Stimulated activated CD4-positive, alpha-beta T cell treated with anti-CD3 and anti-CD28 coated beads, Interleukin-2, amount 100 ng/mL, for 48 hours (primary cell): ENCODE measurements at places on chromosomes 2 and 18.
A peak's percentile ranks its signal among the peaks of the same experiment; 100 is the strongest.

DNA sequence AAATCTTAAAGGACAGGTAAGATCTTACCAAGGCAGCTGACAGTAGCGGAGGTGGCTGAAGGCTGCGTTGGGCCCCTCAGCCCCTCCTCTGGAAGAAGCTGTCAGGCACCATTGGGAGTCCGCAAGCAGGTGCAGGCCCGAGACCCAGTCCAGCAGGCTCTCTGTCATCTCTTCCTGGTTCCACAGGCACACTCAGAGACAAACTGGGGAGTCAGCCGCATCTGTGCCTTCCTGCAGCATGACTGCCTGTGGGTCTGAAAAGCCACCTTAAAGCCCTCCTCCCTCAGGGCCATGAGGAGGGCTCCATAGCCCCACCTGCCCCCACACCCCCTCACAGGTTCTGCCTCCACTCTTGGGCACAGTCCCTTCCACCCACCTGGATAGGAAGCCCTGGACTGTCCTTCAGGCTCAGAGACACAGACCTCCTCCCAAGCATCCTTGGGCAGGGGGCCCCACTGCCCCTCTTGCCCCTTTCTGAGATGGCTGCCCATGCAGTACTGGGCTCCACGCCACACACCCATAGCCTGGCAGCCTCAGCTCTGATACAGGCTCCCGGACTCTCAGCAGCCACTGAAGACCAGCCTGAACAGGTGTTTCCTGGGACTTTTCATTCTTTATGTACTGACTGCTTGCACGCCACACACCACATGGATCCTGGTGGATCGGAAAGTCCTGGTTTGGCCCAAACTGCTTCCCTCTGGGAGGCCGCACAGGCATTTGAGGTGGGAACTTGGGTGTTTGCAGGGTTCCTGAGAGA is 239.8 kb downstream of the SEPTIN10 start:
- DNase-seq = no peak

GRCh38 chr2:208072250-208072892 is 47.0 kb upstream of the PLEKHM3 start:
- peak; percentile 52 for DNase-seq

DNA sequence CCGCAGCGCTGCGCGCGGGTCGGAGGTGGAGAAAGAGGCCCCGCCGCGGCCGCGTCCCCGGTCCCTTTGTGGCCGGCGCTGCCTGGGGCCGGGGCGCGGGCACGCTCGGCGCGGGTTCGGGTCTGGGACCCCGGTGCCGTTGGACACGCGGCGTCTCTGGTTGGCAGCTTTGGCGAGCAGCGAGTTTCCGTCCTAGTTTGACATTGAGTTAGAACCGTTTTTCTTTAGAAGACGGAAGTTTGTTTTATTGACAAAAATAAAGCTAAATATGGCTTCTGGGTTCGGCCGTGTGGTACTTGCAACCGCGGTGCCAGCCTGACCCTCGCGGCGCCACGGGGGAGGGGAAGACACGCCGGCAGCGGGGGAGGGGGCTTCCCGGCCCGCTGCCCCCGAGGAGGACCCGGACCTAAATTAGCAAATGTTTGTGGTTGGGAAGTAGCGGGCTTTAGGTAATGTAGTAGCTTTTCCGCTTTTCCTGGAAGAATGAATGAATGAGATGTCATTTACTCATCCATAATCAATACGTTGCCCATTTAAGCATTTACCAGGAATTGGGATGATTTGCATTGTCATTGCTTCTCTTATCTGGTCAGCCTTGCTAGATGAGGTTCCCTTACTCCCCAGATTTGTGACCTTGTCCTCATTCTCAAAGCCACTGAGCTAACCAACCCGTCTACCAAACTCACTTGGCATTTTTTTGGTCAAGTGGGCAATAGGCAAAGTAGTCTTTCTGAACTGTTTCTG is 530 bp downstream of the GALNT1 start:
- DNase-seq = no peak

- DNase-seq = no peak
These were observed 162.6 kb downstream of the GFPT1 start for GRCh38 chr2:69224512-69224837.

- DNase-seq = no peak
These were observed 347.8 kb upstream of the GULP1 start for GRCh38 chr2:187943772-187944369.

DNA sequence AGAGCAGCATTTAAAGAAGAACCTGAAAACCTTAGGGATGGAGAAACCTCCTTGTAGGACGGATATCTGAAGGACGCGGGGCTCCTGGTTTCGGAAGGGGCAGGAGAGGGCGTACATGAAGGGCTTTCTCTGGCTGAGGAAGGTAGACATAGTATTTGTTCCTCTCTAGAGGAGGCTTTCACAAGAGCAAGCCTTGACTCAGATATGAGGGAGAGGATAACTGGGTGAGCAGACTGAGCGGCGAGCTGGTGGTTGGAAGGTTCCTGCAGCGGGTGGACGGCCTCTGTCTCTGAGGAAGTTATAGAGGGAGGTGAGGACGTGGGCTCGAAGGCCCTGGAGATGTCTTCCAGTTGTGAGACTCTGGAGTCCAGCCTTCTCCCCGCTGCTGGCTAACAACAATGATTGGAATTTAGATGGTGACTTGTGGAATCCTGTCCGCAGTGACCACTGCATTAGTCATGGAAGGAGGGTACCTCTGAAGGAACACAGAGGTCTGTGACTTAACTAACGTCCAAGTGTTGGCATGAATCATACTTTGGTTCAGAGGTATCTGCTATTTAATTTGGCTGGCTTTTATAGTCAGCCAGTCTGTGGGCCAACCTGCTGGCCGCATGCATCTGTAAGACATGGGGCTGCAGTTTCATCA is 80.9 kb downstream of the ASAP2 start:
- DNase-seq = no peak

DNA sequence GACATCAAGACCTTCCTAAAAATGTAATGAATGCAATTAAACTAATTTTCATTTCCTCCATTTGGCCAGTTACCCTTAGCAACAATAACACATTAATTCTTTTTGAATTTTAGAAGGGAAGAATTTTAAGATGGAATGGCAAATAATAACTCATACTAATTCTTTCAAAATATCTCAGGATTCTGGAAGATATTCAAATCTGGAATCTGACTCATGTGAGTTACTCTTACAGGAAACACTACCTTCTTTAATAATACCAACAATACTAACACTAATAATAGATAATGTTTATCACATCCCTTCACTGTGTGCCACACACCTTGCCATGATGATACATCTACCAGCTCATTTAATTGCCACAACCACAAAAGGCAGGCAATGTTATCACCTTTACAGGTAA is 46.4 kb downstream of the ZNF521 start:
- no peak for DNase-seq

- DNase-seq = no peak
These were observed 5.3 kb downstream of the BCL2 start for GRCh38 chr18:63314062-63314790.

- no peak for DNase-seq
These were observed 6.8 kb downstream of the MAL start for GRCh38 chr2:95032341-95032740.

GRCh38 chr2:136236019-136236418 is 118.1 kb upstream of the CXCR4 start:
- DNase-seq = no peak

GRCh38 chr2:37085731-37086147 is 1.4 kb downstream of the GPATCH11 start:
- no peak for DNase-seq

- no peak for DNase-seq
These were observed 9.9 kb downstream of the TMEM37 start for GRCh38 chr2:119441376-119442225.

DNA sequence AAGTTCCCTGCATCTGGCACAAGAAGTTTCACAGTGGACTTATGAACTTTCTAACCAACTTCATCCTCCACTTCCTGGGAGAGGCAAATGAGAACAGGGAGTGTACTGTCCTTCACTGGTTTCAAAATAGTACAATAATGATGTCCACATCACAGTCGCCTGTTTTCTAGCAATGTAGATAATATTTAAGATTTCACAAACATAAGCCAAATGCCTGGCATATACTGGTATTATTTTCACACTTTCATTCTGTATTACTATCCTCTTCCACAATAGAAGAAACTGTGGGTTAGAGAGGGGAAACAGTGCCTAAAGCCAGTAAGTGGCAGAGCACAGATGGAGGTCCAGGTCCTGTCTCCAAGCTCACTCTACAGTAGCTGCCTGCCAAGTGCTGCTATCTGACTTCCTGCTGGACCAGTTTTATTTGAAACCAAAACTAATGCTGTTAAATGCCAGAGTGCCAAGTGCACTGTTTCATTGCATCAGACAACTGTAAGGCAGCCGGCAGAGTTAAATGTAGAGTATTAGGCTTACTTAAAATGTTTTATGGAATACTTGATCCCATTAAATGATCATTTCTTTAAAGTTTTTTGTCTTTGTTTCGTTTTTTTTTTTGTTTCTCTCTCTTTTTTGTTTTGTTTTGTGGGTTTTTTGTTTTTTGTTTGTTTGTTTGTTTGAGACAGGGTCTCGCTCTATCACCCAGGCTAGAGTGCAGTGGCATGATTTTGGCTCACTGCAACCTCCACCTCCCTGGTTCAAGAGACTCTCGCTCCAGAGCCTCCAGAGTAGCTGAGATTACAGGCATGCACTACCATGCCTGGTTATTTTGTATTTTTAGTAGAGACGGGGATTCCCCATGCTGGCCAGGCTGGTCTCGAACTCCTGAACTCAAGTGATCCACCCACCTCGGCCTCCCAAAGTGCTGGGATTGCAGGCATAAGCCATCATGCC is 15.1 kb downstream of the COBLL1 start:
- no peak for DNase-seq

- no peak for DNase-seq
These were observed 84.0 kb upstream of the DSEL start for GRCh38 chr18:67600181-67601180.

DNA sequence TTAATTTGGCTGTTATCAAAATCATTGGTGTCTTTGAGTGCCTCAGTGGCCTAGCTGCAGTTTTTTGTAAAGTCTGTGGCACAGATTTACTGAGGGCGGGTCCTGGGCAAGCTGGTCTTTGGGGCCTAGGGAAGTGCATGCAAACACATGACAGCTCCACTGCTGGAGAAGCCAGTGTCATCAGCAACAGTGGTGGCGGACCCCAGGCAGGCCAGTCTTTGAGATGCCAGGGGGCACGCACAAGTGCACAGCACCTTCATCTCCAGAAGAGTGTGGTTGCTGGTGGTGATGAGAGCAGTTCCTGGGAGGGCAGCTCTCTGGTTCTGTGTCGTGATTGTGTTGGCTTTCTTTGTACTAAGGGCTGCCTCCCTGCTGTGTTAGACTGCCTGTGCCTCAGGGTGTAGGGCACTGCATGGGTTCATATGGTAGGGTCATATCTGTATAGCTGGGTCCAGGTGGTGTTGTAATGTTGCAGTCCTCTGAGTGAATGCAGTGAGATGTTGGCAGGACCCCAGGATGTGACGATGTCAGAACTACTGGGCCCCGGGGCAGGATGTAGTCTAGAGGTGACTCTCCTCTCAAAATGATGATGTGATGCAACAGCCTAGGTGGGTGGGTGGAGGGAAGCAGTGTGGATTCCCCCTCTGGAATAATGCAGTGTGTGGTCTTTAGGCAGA is 646.7 kb upstream of the CDH2 start:
- DNase-seq = no peak

DNA sequence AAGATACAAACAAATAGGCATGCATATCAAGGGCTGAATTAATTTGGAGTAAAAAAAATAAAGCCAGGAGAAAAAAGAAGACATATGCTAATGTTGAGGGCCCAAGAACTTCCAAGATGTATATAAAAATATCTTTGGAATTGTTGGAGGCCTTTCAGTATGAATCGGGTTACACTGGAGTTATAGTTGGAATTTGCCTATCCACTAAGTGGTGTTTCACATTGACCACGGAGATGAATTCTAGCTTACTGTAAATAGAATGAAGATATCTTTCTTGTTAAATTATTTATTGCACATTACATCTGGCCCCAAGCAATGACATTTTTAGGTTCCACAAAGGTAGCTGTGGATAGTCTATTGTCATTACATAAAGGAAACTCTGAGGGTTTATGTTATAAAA is 38.5 kb upstream of the TRIB2 start:
- no peak for DNase-seq

- no peak for DNase-seq
These were observed 728 bp downstream of the NAPG start for GRCh38 chr18:10526561-10526949.

DNA sequence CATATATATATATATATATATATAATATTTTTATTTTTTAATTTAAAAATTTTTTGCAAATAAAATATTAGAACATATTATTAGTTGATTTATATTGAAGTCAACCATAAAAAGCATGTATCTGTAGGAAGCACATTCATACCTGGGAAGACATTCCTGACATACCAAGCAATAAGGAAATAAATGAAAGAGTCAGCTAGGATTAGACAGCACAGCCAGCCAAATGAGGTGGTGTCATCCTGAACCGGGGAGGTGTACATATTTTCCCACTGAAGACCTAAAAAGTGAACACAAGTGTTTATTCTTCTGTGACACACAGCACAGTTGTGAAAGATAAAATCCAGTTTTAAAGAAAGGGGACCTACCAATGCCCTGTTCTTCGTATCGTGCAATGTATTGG is 149.2 kb downstream of the ABCA12 start:
- no peak for DNase-seq

GRCh38 chr18:43211059-43211458 is 66.2 kb downstream of the SYT4 start:
- no peak for DNase-seq

- no peak for DNase-seq
These were observed 124.1 kb downstream of the MMADHC start for GRCh38 chr2:149463328-149464002.

DNA sequence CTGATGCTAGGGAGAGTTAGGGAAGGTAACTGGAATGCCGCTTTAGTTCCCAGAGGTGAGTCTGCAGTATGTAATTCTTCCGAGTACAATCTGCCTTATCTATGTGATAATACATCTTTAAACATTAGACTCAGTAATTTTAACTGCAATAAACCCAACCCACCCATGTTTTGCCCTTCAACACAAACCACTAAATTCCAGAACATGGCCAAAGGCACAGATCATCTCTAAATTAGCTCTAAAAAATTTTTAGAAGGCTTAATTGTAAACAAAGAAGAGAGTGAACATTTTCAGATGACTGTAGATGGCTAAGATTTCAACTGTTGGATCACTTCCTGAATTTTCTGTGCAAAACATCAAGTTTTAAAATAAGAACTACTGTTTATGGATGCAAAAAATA is 488.7 kb upstream of the ID2 start:
- no peak for DNase-seq

DNA sequence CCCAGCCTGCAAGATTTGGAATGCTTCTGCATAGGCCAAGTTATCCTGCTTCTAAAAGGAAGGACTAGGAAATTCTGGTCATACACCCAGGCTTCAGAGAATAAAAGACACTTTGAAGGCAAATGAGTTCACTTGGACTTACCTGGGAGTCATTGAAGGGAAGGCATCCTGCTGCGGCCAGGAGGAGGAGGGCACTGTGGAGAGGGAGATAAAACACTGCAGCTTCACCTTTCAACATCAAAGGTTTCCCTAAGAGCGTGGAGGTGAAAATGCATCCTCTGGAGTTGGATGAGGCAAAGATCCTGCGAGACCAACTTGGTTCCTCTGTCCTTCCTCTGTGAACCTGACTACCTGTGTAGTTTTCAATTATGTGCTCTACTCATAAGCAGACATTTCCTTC is 79.5 kb upstream of the RIOK3 start:
- DNase-seq = no peak

- DNase-seq = no peak
These were observed 105.7 kb upstream of the LINC00305 start for GRCh38 chr18:64254399-64255093.

- no peak for DNase-seq
These were observed 18.6 kb upstream of the TMEM182 start for GRCh38 chr2:102743259-102743658.

GRCh38 chr2:105361102-105361889 is 24.0 kb downstream of the C2orf49 start:
- DNase-seq = no peak

- DNase-seq = no peak
These were observed 63.0 kb upstream of the CPO start for GRCh38 chr2:206876216-206876860.
